ENCODE measurements at places on chromosomes 3 and 15.

DNA sequence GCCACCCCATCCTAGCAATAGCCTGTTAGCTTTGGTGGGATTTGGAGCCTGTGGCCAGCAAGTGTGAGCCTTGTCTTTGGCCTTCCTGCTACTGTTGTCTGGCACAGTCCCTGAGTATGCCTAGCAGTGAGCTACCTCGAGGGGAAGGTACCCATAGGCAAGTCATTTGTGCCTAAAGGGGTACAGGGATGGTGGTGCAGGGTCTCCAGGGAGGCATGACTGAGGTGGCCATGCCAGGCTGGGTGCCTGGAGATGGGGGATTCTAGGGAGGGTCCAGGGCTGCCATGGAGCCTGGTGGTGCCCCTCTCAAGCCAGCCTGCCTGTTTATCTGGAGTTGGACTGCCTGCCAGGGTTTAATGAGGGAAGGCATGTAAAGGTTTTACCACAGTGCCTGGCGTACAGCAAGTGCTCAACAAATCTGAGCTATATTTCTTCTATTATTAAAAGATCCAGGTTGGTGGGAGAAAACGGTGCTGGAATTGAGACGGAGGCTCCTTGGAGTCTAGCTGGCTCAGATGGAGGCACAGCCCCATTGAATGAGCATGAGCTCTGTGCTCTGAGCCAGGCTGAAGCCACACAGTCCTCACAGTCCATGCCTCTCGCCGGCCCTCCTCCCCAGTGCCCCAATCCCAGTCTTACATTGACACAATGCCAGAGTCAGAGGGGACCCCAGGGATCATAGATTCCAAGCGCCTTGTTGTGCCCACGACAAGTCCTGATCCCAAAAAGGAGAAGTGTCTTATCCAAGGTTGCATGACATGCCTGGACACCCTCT lies 76.2 kb downstream of the CORO2B start:
- DNase-seq, result no peak

GRCh38 chr3:162769564-162769963 lies 1273.0 kb downstream of the OTOL1 start:
- DNase-seq, result no peak

DNA sequence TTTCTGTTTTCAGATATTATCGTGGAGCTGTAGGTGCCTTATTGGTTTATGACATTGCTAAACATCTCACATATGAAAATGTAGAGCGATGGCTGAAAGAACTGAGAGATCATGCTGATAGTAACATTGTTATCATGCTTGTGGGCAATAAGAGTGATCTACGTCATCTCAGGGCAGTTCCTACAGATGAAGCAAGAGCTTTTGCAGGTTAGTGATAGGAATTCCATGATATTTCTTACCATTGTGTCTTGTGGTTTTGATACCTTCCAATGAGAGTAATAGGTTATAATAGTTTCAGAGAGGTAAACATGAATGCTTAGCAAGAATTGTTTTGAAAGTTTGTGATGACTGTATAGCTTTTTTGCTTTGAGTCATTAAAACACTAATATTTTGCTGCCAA lies 8.5 kb downstream of the RAB11A start:
- no peak for DNase-seq

GRCh38 chr3:12903000-12903800 lies 61.8 kb upstream of the RPL32 start:
- DNase-seq, result no peak

DNA sequence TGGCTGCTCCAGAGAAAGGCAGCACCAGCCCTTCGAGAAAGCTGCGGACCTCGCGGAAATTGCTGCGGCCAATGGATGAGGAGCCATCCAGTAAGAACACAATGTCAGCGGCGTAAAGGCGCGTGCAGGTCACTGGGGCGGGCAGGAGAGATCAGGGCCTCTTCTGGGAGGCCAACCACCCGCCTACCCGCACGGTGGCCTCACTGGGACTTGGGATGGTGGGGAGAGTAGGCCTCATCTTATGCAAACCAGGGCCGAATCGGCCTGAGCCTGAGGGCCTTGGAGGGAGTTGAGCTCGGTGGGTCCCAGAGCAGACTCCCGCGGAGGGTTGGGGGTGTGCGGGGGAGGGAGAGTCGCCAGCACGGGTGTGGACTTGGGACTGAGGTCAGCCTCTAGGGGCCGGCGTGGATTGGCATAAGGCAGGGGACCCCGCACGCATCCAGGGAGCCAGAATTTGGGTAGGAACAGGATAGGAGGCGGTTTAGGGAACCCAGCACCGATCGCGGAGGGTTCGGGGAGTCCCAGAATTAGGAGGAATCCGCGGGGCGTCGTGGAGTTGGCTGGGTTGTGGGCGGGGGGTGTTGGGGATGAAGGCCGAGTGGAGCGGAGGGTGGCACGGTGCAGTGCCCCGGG lies 596 bp downstream of the COL7A1 start:
- DNase-seq, result no peak

- no peak for DNase-seq
Observed at GRCh38 chr3:26714485-26714884, 91.9 kb downstream of the LRRC3B start.

DNA sequence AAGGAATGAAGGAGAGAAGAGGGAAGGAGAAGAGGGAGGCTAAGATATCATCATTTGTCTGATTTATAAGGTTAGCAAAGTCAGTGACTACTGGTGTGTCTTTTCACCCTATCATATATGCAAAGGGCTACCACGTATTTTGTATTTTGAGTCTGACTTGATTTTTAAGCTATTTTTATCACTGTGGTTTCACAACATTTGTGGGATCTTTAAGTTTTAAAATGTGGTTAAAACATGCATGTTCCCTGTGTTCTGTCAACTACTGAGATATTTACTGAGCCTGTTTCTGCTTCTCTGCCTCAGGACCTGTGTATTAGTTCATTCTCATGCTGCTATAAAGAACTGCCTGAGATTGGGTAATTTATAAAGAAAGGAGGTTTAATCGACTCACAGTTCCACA lies 22.5 kb upstream of the SPTSSB start:
- no peak for DNase-seq

DNA sequence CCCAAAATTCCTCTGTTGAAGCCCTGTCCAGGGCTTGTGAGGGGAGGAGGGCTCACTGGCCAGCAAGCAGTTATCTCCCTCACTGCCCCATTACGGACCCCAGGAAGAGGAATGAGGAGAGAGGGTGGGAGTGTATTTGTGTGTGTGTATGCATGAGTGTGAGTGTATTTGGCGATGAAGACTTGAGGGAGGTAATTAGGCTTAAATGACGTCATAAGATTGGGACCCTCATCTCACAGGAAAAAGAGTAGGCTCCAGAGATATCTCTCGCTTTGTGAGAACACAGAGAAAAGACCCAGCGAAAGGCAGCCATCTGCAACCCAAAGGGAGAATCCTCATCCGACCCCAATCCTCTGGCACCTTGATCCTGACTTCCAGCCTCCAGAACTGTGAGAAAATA lies 32.2 kb downstream of the ADCY5 start:
- DNase-seq, result no peak

- no peak for DNase-seq
Observed at GRCh38 chr3:19183584-19183983, 35.3 kb downstream of the KCNH8 start.

GRCh38 chr3:18126772-18127171 lies 298.4 kb downstream of the SATB1 start:
- DNase-seq, result no peak

GRCh38 chr3:137148917-137149316 lies 191.1 kb downstream of the IL20RB start:
- DNase-seq, result no peak
